ENCODE measurements at places on chromosomes 12 and 14.

DNA sequence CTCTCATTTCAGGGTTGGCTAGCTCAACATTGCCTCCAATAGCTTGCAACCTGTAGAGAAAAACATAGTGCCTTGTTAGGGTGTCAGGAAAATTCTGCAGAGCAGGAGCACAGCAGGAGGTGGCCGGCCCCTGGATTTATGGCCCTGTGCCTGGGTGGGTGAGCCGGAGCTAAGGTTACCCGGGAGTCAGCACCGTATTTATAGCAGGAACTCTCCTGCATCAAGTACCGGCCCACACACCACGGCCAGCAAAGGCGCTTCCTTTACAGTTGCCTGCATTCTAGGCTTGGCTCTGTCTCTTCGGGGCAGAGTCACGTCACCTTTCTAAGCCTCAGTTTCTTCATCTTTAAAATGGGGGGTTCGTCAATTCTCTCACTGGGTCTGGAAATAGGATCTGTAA is 52.8 kb upstream of the EML1 start:
- no peak for DNase-seq

DNA sequence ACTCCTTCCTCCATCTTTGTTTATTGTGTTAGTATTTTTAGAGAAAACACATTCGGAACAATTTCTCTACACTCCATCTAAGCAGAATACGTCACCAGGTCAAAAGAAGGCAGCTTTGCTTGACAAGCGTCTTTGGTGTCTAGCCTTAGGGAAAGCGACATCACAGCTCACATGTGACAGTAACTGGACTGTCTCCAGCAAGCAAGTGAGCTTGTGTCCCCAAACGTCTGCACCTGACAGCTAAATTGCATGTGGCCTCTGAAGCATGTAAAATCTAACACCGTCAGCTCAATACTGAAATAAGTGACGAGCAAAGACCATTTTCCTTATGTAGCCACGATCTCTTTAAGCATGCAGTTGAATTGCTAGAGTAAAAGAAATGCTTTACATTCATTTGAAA is 509.8 kb downstream of the GLT1D1 start:
- DNase-seq = no peak

DNA sequence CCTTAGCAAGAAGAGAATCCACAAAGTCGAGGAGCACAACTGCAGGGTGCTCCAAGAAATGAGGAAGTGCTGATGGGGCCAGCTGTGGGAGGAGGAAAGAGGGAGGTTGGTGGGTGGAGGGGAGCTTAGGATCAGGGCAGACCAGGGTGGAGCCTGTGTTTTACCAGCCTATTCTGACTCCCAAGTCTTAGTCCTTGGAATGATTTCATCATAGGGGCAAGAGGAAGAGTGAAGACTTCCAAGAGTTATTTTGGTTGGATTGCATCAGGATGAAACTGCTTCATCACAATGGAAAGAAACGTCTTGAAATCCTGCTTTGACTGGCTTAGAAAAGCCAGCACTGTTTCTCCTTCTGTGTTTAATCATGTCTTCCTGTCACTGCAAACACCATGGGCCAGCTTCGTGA is 194.0 kb downstream of the DPF3 start:
- peak; percentile 5 for DNase-seq

- DNase-seq = no peak
Measured at GRCh38 chr12:98819821-98820404, 174.8 kb downstream of the APAF1 start.

DNA sequence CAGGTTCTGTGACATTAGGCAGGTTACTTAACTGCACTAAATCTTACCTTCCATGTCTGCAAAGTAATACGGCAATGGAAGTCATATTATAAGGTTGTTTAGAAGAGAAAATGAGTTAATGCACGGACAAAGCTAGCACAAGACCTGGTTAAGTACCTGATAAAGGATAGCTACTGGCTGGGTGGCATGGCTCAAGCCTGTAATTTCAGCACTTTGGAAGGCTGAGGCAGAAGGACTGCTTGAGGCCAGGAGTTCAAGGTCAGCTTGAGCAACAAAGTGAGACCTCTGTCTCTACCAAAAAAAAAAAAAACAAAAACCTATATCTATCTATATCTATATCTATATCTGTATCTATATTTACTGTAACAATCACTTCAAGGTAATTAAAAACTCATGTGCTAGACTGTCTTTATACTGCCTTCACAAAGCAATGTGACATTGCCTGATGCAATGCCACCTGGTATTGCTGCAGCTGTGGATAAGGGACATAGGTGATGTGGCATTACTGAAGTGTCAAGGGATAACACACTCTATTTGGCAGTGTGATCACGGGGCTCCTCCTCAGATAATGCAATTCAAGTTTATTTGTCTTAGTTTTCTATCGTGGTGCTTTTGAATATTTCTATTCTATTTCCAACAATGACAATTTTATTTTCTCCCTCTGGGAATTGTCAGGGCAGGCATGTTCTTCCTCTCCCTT is 107.1 kb downstream of the PAX9 start:
- DNase-seq = no peak

- no peak for DNase-seq
Measured at GRCh38 chr14:103045371-103045869, 11.9 kb downstream of the CDC42BPB start.

DNA sequence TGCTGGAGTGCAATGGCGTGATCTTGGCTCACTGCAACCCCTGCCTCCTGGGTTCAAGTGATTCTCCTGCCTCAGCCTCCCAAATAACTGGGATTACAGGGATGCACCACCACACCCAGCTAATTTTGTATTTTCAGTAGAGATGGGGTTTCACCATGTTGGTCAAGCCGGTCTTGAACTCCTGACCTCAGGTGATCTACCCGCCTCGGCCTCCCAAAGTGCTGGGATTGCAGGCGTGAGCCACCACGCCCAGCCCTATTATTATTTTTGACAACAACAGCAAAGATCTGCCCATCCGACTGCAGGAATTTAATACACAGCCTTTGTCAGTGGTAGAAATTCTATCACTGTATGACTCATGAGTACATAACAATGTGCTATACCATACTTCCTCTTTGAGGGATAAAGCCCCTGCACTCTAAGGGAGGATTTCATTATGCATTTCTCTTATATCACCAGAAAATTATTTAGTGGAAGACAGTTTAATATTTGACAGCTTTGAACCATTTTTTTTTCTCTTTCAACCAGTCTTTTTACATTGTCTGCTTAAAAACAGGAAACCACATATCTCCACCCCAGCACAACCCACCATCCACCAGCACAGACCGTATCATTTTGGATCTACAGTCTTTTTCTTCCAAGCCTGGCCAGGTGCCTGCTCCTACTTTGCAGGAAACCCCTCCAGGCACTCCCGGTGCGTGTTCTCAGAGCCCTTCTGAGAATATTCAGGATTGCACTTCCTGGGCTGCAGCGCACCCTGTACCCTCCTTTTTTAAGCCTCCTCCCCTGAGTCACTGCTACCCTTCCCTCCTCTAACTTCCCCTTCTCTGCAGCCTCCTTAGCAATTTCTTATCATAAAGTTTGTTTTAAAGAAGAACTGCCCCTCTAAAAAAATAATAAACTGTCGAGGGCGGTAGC is 594 bp downstream of the ARHGDIB start:
- DNase-seq = peak; percentile 67

GRCh38 chr12:15886372-15887042 is 4.3 kb downstream of the STRAP start:
- no peak for DNase-seq

GRCh38 chr12:120739031-120739762 is 13.6 kb downstream of the ACADS start:
- no peak for DNase-seq

- DNase-seq = no peak
Measured at GRCh38 chr12:50708631-50709030, 55.3 kb upstream of the ATF1 start.

- DNase-seq = peak; percentile 80
Measured at GRCh38 chr12:88235183-88235833, 93.2 kb downstream of the TMTC3 start.

DNA sequence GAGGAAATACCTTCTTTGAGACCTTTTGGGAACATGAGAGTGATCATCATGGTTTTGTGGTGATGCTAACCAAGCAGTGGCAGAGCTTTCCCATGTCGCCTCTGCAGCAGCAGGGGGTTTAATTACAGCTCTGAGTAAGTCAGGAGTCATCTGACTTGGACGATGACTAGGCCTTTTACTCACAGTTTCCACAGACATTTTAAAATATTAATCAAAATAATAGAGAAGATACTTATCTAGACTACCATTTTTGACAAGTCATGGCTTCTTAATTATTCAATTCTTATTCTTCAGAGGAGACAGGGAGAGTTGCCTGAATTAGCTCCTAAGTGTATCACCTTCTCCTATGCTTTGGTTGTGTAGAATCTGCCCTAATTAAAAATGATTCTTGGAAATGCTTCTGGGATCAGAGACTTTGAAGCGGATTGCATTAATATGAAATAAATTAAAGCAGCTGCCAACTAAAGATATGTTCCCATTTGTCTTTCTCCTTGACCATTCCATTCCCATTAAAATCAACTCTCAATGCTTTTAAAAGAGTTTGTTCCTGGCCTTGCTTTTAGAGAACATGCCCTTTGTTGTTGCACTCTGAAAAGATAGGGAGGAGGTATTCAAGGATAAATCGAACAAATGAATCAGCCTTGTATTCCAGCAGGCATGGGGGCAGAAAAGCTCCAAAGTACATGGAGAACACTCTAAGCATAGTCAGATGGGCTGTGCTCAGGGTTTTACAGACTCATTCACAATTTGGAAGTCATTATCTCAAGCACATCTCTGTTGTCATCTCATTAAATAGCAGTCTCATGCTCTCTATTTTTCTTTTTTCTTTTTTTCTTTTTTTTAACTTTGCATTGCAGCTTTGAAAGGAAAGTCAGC is 7.7 kb upstream of the IFNG-AS1 start:
- DNase-seq = no peak

DNA sequence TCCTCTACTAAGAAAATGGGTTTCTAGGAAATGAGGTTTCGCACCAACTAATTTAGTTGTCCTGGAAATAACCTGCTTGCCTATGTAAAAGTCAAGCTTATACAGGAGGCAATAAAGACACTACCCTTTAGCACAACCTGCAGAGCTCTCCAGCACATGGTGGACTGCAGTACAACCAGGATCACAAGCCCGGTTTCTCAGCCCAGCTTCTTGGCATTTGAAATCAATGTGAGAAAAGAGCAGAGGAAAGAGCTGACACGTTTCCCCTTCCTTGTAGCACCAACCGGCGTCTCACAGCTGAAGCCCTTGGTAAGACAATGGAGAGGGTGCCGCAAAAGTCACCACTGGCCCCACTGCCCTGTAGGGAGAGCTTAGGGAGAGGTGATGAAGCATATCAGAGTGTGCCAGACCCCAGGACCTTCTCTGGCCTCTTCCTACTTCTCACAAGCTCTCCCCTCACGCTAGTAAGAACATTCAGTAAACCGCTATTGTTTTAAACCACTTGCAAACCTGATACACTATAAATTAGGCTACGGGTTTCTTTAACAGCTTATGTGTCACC is 8.6 kb downstream of the SPTLC2 start:
- DNase-seq = peak; percentile 45

- no peak for DNase-seq
Measured at GRCh38 chr12:98418357-98419075, 96.9 kb upstream of the TMPO start.

GRCh38 chr12:47984331-47984801 is 19.9 kb downstream of the COL2A1 start:
- DNase-seq = no peak

- DNase-seq = no peak
Measured at GRCh38 chr12:5827591-5827990, 117.5 kb downstream of the ANO2 start.

DNA sequence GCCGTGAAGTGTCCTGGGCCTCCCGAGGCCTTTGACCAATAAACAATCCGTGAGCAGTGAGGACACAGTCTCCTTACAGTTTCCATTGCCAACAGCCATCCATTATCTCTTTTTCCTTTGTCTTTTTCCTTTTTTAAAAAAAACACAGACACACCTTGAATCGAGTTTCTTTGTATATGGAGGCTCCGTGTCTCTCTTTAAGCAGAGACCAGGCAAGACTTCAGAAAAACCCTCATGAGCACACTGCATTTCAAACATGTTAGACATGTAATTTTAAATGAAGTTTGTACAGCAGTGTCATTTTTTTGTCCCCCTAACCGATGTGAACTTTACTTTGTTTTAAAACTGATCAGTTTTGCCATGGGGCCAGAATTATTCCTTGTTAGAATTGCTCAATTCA is 111.1 kb downstream of the SPTSSA start:
- no peak for DNase-seq

DNA sequence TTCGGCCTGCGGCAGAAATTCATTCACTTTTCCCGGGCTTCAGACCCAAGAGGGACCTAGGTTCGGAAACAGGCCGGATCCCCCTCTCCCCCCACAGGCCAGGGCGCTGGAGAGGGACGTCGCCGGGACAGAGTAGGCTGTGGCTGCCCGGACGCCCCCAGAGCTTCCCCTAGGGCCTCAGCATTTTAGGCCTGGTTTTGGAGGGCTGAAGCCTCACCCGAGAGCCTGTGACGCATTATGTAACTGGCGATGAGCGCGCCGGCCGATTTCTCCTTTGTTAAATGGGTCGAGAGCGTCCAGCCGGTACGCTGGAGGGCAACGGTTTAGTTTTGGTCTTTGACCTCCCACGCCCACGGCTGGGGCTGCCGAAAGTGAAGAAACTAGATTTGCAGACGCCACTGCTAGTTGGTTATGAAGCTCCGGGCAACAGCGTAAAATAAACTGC is 657 bp downstream of the PEBP1 start:
- peak; percentile 32 for DNase-seq

DNA sequence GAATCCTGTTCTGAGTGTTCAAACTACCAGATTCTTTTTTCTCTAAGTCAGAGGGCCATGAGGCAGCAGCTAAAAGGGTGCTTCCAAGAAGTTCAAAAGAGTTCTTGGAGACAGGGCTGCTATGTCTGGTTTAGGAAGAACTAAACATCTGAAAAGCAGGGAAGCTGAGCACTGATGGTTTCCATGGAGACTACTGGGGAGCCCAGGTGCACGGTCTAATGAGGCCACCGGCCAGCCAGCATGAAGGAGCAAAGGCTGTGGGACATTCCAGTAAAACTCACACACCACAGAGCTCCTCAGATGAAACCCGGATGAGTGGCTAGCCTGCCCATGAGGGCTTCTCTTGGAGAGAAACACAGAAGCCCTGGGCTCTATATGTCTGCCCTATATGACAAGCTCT is 97.3 kb downstream of the KCNK10 start:
- DNase-seq = no peak

DNA sequence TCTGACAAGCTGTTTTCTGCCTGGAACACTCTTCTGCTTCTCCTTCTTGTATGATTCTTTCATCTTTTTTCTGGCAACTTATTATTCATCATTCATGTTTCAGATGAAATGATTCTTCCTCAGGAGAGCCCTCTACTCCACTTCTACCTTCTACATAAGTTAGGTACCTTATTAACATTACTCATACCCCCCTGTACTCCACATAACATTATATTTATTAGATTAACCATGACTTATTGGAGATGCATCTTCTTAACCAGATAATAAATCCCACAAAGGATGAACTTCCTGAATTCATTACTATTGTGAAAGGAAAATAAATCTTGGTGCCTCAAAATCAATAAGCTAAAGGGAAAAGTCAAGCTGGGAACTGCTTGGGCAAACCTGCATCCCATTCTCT is 1636.5 kb upstream of the FLRT2 start:
- no peak for DNase-seq

GRCh38 chr12:108930155-108930554 is 50.3 kb downstream of the DAO start:
- DNase-seq = no peak

Measured in activated CD4-positive, alpha-beta T cell treated with anti-CD3 and anti-CD28 coated beads, Interleukin-2, amount 50 U/mL, for 16 hours (primary cell).